ENCODE measurements at places on chromosomes 1 and 21.

DNA sequence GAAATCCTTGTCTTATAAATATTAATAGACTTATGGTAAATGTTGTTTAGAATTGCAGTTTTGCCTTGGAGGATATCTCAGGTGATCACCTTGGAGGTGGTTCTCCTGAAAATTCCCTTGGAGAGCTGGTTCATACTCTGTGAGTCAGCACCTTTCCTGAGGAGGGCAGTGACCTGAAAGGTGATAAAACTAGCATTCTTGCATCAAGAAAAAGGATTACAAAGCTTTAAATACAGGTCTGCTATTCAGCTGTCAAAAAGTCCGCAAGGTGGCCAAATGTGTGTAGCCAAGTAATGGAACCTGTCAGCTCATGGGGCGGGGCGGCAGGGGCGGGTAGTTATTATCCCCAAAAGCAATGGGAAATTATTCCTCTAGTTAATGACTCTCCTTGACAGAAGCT is 52.8 kb upstream of the EDARADD start:
- no peak for DNase-seq

GRCh38 chr1:197695961-197696360 is 79.3 kb downstream of the DENND1B start:
- no peak for DNase-seq

DNA sequence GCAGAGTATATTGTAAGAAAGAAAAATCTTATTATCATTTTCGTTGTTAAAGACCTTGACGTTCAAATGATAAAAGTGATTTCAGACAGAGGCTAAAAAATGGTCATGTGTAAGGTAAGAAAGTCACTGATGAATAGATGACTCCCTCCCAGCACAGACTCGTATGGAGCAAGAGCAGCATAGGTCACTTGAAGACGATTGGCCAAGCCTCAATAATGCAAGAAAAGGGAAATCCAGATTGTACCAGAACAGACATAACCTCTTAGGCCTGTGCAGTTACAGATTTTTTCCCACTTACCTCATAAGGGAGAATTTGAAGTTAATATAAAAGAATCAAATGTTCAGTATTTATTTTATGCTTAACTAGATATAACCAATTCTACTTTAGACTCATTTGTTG is 16.3 kb upstream of the OLFML2B start:
- DNase-seq = no peak

- no peak for DNase-seq
Observed at GRCh38 chr1:119298687-119299303, 69.8 kb upstream of the HAO2 start.

- DNase-seq = no peak
Observed at GRCh38 chr1:172180501-172181285, 239.8 kb upstream of the C1orf105 start.

DNA sequence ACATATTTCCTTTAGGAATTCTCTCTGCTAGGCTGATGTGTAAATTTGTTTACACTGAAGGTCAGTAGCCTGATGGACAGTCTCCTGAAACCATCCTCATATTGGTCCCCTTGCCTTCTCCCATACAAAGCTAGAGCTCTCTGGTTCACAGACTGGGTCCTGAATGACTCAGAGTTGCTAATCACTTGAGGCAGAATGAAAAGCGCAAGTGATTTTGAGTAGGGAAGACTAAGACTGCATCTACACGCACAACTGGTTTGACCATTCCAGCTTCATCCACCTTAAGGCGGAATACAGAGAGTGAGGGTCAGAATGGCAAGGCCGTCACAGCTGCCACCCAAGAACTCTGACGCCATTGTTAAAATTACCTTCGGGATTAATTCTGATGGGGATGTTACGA is 70.2 kb upstream of the KIF26B start:
- DNase-seq = no peak

- DNase-seq = no peak
Observed at GRCh38 chr1:236514703-236515442, 8.9 kb upstream of the LGALS8 start.

DNA sequence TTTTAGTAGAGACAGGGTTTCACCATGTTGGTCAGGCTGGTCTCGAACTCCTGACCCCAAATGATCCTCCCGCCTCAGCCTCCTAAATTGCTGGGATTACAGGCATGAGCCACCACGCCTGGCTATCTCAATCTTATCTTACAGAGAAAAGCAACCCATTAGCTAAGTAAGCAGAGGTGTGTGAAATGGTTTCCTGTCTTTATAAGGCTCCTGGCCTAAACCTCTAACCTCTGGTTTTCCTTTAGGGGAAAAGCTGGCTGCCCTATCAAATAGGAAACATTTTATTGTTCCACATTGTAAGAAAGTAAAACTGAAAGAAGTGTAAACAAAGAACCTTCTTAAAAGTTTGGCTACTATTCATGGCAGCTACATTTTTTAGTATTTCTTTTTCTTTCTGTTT is 78.3 kb upstream of the MORC3 start:
- DNase-seq = no peak

DNA sequence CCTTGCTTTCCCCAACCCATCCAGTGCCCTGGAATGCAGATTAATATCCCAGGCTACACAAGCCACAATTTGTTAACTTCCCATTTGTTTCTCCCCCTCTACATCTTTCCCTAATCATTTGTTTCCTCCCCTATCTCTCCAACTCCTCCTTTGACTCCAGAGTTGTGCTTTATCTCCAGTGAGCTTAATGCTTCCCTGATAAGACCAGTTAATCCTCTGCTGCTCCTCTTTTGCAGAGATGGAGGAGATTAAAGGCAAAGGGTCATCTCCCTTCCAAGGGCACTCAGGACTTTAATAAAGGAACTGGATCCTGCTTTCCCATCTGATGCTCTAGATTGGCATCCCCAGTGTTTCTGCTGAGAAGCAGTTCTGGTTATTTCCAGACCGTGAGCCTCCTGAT is 7.1 kb downstream of the FAM78B start:
- no peak for DNase-seq

GRCh38 chr21:35838350-35838749 is 222.0 kb downstream of the SETD4 start:
- DNase-seq = no peak

DNA sequence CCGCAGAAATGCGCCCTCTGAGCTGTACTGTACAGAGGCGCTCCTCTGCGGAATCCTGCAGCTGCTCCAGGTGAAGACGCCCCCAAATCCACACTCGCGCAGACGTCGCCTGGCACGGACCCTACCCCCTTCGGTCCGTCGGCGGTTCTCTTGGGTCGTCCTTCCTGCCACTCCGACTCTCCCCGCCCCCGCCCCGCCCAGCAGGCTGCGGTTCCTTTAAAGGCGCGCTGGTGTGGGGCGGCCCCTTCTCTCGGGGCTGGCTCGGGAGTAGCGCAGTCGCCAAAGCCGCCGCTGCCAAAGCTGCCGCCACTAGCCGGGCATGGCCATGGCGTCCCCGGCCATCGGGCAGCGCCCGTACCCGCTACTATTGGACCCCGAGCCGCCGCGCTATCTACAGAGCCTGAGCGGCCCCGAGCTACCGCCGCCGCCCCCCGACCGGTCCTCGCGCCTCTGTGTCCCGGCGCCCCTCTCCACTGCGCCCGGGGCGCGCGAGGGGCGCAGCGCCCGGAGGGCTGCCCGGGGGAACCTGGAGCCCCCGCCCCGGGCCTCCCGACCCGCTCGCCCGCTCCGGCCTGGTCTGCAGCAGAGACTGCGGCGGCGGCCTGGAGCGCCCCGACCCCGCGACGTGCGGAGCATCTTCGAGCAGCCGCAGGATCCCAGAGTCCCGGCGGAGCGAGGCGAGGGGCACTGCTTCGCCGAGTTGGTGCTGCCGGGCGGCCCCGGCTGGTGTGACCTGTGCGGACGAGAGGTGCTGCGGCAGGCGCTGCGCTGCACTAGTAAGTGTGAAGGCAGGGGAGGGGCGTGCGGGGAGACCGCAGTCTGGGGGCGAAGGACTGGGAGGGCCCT is at the start of gene RASSF5:
Gene RASSF5 (plus strand): TSS at position 248 of the 846 bp plus-strand sequence. CDS start 72 bp downstream, at position 320.
- no peak for DNase-seq

DNA sequence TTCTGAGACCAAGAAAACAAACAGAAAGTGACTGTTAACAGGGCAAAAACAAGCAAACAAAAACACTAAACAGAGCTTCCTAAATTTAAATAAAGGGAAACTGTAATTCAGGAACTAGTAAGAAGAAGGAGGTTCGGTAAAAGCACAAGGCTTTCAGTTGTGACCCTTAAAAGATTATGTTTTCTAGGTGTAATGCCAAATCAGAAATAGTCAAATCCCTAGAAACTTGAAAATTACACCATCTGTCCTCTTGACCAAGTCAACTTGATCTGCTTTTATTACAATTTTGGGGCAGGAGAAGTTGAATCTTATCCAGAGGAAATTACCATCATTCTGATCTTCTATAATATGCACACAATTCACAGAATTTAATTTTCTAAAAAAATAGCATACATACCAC is 754.0 kb upstream of the ADGRL4 start:
- DNase-seq = no peak

- DNase-seq = no peak
Observed at GRCh38 chr1:87180682-87181081, 148.0 kb upstream of the LMO4 start.

- DNase-seq = no peak
Observed at GRCh38 chr21:36690628-36691554, 8.0 kb upstream of the SIM2 start.

DNA sequence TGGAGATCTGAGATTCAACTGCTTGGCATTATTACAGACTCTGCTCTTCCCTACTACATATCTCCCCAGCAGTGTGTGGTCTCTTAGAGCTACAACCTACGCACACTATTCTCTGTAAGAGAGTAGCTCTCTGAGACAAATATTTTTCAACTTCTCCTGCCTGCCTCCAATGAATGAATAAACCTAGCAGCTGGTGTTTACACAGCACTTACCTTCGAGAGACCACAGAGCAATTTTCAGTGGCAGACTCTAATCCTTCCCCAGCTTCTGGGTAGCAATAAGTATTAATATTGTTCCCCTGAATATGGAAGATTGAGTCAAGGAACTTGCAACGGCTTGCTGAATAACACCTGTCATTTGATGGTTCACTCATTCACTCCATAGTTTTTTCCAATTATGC is 350.9 kb upstream of the SPAG17 start:
- DNase-seq = no peak

GRCh38 chr1:105483436-105483835 is 1573.0 kb upstream of the PRMT6 start:
- DNase-seq = no peak

DNA sequence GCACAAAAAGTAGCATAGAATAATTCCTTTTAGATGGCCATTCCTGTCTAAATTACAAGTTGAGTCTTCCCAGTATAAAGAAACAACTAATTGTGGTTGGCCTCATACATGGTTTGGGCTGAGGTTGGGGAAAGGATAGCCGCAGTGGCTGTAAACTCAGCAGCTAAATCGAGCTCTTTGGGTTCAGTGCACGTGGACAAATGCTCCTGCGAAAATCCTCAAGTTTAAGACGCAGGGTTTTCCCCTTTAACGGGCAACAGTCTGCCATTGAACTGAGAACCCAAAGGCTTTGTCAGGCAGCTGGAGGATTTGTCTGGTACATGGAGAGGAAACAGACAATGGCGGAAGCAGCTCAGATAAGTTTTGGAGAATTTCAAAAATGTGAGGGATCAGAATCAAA is 331.9 kb downstream of the TGFB2 start:
- DNase-seq = no peak

GRCh38 chr1:156009404-156009803 is 11.3 kb downstream of the SSR2 start:
- DNase-seq = no peak

DNA sequence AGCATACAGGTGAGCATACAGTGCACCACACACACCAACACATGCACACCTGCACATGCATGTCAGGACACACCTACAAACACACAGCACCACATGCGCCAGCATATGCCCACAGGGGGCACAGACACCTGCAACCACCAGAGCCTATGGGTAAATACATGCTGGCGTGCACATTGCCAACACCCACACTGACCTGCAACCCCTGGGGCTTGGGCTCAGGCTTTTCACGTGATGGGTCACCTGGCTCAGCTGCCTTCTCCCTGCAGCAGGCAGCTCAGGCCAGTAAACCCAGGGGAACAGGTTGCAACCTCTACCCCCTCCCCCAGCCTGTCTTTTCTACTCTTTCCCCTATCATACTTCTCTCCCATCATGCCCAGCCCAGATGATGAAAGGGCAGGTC is 8.1 kb downstream of the CD247 start:
- no peak for DNase-seq

GRCh38 chr1:64060611-64061302 is 142.7 kb upstream of the UBE2U start:
- no peak for DNase-seq

- no peak for DNase-seq
Observed at GRCh38 chr1:62904856-62905225, 120.9 kb downstream of the ATG4C start.

DNA sequence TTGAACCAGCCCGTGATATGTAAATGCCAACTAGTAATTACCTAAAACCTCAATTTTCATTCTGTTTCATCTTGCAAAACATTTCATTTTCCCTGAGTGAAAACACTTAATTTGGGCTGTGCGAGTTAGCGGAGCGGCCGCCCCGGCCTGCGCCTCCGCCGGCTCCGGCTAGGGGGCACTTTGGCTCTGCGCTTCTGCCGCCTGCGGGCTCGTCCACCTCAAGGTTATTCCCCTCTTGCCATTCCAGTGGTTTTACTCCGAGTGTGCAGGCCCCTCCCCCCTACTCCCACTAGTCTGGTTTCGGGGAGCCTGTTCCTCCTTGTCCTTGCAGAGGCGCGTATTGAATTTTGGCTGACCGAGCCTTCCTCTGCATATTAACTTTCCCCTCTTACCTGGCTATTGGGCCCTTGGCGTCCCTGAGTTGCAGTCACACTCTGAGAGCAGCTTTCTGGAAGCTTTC is 55.6 kb downstream of the PEX14 start:
- no peak for DNase-seq

DNA sequence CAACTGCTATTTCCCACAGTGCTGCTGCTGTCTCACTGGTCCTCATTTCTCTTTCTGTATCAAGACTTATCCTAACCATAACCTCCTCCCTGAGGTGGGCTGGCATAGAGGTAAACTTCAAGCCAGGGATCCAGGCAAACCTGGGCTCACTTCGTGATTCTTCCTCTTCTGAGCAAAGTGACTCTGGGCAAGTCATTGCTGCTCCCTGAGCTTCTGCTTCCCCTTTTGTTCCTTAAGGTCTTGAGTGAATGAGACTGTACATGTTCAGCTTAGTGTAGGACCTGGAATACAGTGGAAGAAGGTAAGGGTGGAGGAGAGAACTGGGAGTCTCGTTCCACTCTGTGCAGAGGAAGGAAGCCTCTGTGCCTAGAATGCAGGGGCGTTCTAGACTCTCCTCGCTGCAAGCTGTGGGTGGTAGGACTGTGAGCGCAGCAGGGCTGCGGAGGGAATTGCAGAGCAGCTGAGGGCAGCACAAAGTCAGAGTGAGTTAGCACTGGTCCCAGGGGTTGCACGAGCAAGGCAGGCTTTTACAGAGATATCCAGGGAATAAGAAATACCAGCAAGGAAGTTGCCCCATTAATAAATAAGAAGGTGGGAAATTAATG is 11.4 kb upstream of the ERI3 start:
- no peak for DNase-seq
